H54 (cell line): ENCODE measurements at places on chromosomes 13 and 19.

GRCh38 chr19:18856385-18857126, 24.8 kb downstream of the UPF1 start:
- DNase-seq: peak; percentile 72

GRCh38 chr19:47633517-47633916, 24.6 kb downstream of the BICRA start:
- DNase-seq: no peak

DNA sequence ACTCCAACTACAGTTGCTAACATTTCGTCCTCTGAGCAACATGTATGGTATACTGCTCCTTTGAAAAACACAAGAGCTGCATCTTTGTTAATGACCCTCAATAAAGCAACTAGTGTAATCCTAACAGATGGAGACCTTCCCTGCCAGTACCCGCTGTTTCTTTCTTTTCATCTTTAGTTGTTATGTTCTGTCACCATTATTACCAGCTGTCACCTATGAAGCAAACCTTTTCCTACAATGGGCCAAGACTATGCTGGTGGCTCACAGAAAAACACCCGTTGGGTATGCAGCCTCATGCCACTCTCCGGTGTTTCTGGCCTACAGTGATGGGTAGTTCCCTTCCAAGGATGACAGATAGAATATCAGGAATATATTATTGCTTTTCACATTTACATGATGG, 29.7 kb upstream of the CYSLTR2 start:
- no peak for DNase-seq

DNA sequence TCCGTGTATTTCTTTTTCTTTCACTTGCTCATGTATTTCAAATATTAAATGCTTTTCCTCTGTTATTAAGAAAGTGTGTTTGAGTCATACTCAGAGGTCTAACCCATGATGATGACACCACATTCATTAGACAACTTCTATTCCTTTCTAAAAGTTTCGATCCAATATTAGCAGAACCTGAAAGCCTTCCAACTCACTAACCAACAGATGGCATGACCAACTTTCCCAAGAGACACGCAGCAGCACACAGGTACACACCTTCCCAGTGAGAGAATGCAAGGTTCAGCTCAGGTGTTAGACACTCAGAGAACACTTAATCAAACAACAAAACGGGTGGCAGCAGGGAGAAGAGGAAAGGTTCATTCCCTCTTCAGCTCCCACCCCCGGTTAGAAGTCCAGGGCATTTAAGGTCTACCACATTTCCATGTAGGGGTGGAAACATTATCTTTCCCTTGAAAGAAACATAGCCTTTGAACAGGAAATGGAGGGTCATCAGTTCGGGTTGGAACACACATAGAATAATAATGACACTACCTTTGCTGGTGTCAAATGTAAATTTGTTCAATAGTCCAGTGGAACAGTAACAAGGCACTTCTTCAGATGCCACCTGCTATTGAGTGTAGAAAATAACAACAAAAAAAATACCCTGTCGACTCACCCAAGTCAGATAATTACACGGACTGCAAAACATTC, 404.2 kb downstream of the COG6 start:
- DNase-seq: no peak
